ENCODE measurements at places on chromosomes 11 and 22. TPM values are rescaled to one million over a fixed set of nuclear protein-coding genes. Genes with fewer than 3 reads are reported as not detected.
A peak's percentile ranks its signal among the peaks of the same experiment; 100 is the strongest.

GRCh38 chr11:126791446-126791845, 209.1 kb downstream of the KIRREL3 start:
- no peak for DNase-seq

DNA sequence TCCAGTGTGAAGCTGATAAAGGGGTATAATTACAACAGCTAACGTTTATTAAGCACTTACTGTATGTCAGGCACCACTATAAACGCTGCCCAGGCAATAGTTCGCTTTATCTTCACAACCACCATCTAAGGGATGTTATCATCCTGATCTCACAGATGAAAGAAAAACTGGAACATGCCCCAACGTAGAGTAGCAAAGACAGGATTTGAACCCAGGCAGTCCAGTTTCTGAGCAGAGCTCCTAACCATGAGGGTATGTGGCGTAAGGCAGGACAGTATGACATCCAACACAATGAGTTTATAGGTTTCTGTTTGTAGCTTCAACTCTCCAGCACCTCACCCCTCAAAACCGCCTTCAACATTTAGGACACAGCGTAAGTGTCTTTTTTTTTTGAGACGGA, 59.5 kb downstream of the AHNAK start:
- no peak for DNase-seq

- DNase-seq = no peak
Measured at GRCh38 chr11:95736355-95736754, 53.2 kb downstream of the FAM76B start.

- no peak for DNase-seq
Measured at GRCh38 chr11:17369094-17369493, 17.5 kb downstream of the NCR3LG1 start.

DNA sequence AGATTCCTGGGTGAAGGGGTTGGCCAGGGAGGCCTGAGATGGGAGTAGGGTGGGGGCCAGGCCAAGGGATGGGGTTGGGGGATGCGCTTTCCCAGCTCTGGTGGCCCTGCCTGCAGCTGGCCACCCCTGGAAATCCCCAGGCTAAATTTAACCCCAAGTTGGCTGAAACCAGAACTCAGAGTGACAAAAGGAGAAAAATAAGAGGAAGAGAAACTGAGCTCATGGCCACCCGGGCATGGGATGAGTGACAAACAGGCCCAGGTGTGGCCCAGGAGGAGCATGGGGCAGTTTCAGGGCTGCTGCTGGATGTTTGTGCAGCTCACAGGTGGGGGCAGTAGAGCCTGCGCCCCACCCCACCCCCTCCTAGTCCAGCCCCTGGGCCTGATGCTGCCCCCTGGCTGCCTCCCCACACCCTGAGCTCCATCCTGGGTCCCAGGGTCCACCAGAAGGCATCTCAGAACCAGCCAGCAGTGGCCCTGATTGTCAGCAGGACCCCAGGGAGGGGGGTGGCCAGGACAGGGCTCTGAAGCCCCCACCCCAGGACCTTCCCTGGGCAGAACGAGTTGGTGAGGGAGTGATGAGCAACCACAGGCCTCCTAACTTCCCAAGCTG, 48.0 kb downstream of the IGLL5 start:
- no peak for DNase-seq

DNA sequence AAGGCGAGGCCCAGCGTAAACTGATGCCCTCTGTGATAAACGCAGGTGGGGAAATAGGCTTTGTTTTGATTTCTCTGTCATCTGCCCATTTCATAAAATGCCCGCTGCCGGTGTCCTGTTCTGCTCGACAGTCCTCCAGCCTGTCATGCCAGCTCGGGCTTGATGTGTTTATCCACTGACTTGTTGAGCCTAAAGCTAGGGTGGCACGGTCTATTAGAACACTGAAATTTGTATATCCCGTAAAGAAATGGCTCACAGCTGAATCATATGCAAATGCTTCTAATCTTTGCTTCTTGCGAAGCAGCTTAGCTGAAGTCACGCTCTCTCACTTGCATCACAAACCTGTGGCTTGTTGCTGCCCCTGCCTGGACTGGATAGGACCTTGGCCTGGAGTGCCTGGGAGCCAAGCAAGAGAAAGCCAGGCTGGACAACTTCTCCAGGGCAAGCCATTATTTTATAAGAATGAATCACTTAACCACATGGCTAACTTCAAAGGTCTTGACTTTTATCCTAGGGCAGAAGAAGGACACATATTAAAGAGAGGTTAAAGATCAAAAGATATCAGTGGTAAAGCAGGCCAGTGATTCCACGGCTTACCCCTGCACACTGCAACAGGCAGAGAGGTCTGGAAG, 33.1 kb downstream of the EHF start:
- peak; percentile 92 for DNase-seq

Gene MRPL40
- 79.7 TPM for total RNA-seq

Gene TBX10
- 0.27 TPM for total RNA-seq

Gene FIBIN
- not detected for total RNA-seq
